Stimulated activated CD4-positive, alpha-beta T cell treated with anti-CD3 and anti-CD28 coated beads, TNF-alpha, amount 100 ng/mL, for 1 hour (primary cell): ENCODE measurements at places on chromosomes 12 and 14.

DNA sequence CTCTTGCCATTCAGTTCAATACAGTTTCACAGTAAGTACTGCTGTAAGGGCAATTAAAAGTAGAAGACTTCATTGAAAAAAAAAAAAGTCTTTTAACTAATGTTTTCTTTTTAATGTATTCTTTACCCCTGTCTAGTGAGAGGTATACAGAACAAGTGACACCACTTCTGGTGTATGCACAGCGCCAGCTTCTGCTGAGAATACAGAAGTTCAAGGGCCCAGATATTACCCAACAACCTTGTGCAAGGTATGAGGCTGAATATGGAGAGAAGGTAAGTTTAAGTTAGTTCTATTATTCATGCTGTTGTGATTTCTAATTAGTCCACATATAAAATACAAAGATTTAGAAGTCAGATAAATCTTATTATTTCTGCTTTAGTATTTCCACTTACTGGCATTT is 168.7 kb downstream of the CFAP54 start:
- no peak for DNase-seq

DNA sequence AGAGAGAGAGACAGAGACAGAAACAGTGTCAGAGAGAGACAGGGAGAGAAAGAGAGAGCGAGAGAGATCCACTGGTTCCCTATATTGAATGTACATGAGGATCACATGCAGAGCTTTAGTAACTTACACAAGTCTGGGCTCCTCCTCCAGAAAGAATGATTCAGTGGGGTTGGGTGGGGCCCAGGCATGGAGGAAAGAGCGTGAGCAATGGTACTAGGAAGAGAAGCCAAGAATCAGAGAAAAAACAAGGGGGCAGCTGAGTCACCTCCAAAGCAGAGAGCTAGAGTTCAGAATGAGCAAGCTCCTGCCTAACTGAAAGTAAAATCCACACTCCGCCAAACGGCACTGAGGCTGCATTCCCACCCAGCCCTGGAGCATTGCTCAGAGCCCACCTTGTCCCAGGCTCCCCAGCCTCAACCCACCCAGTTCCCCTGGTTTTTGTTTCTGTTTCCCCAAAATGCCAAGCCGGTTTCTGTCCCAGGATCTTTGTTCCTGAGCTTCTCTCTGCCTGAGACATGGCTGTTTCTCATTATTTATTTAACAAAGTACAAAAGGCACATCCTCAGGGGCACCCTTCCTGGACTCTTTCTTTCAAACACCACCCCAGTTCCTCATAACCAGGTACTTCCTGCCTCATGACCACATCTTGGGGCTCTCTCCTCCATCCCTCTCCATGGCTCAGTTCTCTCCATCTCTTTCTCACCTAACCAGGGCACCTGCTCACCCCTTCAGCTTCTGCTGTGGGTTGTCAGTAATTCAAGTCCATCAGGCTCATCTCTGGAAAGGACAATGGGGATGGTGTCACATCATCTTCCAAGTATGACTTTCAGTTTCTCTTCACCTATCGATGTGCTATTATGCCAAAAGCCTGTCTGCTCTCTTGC is 670.3 kb upstream of the TBX3 start:
- DNase-seq: no peak

GRCh38 chr14:59256331-59256730 is 67.9 kb downstream of the DAAM1 start:
- DNase-seq: no peak

GRCh38 chr12:106769546-106769945 is 4.9 kb upstream of the RIC8B start:
- no peak for DNase-seq

DNA sequence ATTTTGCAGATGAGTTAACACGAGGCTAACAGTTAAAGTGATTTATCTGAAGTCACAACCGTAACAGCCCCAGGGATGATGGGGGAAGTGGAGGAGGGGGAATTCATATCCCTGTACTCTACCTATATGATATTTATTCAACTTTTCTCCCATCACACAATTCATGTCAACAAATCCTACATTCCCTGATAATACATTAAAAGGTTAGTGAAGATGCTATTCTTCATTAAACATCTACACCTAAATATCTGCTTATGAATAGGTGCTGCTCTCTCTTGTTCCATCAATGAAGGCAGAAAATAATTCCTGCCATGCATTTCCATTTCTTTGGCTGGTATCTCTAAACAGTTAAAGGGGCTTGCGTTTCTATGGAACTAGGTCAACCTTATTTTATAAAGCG is 6.8 kb downstream of the YBX3 start:
- no peak for DNase-seq

DNA sequence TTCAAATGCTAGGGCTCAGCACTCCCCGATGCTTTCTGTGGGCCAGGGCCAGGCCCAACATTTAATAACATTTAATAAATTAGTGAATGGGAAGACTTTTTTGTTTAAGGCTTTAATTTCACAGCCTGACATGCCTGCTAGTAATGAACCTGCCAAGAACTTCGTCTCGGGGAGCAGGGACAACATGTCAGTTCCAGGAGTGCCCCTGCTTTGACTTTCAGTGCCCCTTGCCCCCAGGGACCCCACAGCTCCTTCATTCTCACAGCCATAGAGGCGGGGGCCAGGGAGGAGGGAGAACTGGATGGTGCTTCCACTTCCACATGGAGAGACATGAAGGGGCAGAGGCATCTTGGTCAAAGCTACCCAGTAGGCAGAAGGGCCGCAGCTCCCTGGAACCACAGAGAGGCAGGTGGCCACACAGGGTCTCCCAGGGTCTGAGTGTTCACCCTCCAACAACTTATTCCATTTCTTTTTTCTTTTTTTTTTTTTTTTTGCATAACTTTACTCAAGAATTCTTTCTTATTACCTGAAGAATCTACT is 66.0 kb upstream of the DDX11 start:
- DNase-seq: no peak

DNA sequence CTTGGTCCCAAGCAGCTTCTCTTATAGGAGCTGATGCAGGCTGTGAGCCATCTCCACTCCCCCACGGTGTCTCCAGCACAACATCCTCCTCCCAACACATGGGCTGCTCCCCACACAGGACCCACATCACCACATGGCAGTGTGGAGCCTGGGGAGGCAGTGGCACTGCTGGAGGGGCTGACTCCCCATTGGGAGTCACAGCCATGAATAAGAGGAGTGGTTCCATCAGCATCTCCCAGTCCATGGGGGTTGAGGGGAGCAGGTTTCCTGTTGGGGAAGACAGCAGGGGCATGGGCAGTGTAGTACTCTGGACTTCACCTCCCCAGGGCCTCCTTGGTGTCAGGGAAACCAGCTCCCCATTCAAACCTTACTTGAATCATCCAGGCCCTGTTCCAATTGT is 40.5 kb upstream of the OXA1L start:
- no peak for DNase-seq

DNA sequence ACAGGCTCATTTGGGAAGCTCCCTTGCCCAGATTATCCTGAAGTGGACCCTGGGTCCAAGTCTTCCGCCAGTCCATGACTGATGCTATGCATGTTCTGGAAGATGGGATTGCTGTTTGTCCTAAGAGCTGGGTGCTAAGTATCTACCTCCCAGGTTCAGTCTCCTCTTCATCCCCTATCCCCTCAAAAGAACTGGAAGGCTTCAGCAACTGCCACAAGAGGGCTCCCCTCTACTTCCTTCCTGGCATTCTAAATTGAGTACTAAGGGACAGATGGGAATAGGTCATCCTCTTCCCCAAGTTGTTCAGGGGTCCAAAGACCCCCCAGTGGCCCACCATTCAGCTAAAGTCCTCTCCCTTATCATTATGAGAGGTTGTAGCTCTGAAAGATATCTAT is 9.0 kb upstream of the FKBP11 start:
- no peak for DNase-seq

DNA sequence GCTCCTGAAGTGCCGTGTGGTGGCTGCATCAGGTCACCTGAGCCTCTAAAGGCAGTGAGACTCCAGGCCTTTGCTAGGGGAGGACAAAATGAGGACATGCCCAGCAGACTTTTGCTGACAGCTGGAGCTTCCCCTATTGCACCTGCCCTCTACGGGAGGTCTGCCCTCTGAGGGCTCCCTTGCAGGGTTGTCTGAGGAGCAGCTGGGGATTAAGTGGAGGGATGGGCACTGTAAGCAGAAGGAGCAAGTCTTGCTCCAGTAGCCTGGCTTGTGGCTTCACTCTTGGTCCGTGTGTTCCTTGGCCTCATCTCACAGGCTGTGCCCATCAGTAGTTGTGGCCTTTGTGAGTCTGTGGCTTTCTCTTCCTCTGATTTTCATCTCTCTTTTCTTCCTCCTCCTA is 66.9 kb upstream of the NRXN3 start:
- no peak for DNase-seq

GRCh38 chr14:79496701-79497100 is 714.6 kb downstream of the DIO2 start:
- no peak for DNase-seq

GRCh38 chr12:77387214-77387613 is 321.8 kb upstream of the E2F7 start:
- no peak for DNase-seq

GRCh38 chr12:54882079-54882478 is 27.8 kb downstream of the MUCL1 start:
- no peak for DNase-seq

- DNase-seq: no peak
These were observed 4.2 kb downstream of the NOC4L start for GRCh38 chr12:132148368-132149045.

GRCh38 chr14:83975435-83975834 is 1554.5 kb upstream of the FLRT2 start:
- DNase-seq: no peak

GRCh38 chr12:107774349-107775029 is at the start of gene ASCL4:
ASCL4 (plus strand) TSS chr12:107774704; CDS start chr12:107775219, 515 bp downstream.
- no peak for DNase-seq

- no peak for DNase-seq
These were observed 197.0 kb downstream of the PHLDA1 start for GRCh38 chr12:75834591-75834990.

- no peak for DNase-seq
These were observed 5.8 kb downstream of the MON2 start for GRCh38 chr12:62472472-62472871.

GRCh38 chr12:62728741-62729140 is 206.2 kb downstream of the PPM1H start:
- DNase-seq: no peak

- DNase-seq: no peak
These were observed 55.6 kb downstream of the NT5DC3 start for GRCh38 chr12:103785243-103786031.

GRCh38 chr14:94473666-94474410 is 2.2 kb downstream of the SERPINA9 start:
- DNase-seq: no peak

GRCh38 chr14:70084226-70084625 is 104.5 kb downstream of the SLC8A3 start:
- no peak for DNase-seq

DNA sequence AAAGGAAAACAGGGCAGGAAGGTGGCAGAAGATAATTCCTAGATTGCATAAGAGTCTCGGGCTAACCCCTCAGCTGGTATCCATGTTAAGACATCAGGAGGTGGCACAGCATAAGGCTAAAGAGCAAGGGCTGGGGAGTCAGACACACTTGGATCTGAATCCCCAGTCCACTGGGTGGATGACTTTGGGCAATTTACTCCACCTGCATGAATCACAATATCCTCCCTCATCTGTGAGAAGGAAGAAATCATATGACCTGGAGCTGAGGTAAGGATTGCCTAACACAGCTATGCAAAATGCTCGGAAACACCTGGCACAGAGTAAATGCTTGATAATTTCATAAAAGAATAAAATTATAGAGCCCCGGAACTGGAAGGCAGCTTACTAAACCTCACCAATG is 217.9 kb downstream of the PIK3C2G start:
- DNase-seq: no peak

- DNase-seq: no peak
These were observed 8.4 kb downstream of the KRT8 start for GRCh38 chr12:52896190-52897100.

DNA sequence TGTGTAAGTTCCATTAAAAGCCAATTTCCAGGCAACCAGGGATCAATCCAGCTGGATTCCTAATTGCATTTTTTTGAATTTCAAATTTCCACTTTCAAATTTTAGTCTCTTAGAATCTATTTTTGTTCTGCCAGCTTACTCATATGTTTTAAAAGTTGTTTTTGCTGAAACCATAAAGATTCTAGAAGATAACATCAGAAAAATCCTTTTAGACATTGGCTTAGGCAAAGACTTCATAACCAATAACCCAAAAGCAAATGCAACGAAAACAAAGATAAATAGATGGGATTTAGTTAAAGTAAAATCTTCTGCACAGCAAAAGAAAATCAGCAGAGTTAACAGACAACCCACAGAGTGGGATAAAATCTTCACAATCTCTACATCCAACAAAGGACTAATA is 253.3 kb downstream of the AEBP2 start:
- no peak for DNase-seq

DNA sequence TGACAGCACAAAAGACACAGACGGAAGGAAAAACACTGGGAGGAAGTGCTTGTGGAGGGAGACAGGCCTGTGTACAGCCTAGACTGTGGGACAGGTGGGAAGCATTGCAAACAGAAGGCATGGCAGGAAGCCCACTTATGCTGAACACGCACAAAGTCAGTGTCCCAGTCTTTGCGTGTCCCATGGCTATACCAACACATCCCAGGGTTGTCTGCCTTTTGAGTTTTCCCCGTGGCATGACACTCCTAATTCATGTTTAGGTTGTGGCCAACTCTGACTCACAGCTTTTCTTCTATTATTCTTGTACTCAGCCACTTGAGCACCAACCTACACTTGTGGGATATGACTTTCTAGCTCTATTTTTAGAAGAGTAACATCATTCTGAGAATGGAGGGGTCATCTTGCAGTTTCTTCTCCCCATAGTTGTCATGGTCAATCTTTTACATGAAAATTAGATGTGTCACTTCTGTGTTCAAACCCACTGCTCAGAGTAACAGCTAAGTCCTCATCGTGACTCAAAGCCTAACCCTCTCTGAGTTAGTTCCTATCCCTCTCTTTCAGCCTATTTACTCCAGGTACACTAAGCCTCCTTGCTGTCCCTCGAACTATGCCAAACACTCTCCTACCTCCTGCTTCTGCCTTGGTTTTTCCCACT is 27.5 kb upstream of the JPH4 start:
- DNase-seq: no peak

GRCh38 chr12:21073822-21074460 is 57.1 kb upstream of the SLCO1B1 start:
- no peak for DNase-seq

DNA sequence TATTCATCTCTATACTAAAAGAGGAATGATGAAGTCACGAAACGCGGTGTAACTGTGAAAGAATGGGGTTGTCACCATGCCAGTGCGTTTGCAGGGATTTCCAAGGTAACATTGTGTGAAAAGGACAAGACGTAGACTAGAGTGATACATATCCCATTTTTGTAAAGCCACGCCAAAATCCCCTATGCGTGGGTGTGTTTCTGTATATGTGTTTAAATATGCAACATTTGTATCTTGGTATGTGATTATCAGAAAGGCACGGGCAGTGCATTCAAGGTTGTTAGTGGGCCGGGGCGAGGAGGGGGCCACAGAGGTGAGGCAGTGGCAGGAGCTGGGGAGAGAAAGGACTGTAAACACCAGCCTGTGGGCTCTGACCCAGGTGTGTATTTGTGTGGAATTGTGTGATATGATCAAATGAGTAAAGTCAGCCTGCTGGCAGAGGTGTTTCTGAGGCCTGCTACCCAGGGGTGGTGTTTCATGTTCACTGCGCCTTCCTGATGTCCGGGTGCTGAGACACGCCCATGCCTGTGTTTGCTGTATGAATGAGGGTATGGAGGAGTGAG is 137.8 kb downstream of the ADGRD1 start:
- no peak for DNase-seq

- no peak for DNase-seq
These were observed 81.9 kb upstream of the CCND2 start for GRCh38 chr12:4191642-4192041.

- peak; percentile 3 for DNase-seq
These were observed 759 bp downstream of the NFYB start for GRCh38 chr12:104137001-104137901.

- no peak for DNase-seq
These were observed 101.2 kb downstream of the PEBP1 start for GRCh38 chr12:118237052-118237665.
